ENCODE measurements at places on chromosomes 3 and 15.

GRCh38 chr3:132210476-132211346, 106.5 kb upstream of the ACP3 start:
- no peak for DNase-seq

GRCh38 chr15:99310745-99311144, 59.5 kb downstream of the LRRC28 start:
- DNase-seq: no peak

DNA sequence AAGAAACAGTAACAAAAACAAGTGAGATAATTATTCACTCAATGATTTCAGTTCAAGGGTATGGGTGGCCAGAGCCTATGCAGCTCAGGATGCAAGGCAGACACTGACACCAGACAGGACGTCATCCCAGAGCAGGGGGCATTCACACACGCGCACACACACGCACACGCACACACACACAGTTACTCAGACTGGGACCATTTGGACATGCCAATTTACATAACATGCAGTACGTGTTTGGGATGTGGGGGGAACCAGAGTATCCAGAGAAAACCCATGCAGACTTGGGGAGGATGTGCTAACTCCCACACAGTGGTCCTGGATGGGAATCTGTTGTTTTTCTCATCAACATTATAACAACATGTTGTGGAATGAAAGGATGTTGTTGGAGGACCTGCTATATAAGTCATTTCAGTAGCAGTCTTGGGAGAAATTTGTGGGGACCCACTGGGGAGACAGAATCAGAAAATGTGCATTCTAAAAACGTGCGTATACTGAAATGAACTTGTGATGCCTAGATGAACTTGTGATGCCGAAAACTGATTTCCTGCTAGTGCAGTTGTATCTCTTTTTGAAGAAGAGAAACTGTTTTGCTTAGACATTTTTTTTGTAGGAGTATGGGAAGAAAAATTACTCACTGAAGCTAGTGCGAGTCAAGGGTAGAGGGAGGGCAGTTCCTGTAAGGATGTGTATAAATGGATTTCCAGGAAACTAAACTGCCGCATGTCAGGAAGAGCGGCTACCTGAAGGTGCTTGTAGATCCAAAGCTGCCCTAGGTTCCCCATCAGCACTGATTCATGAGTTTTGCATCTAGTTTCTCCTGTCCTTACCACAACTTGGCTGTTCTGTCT, 25.2 kb downstream of the CD200 start:
- no peak for DNase-seq

- DNase-seq: no peak
These were observed 81.7 kb upstream of the TJP1 start for GRCh38 chr15:29903785-29904464.

- DNase-seq: no peak
These were observed 86.5 kb downstream of the ST6GAL1 start for GRCh38 chr3:187016639-187017345.

- no peak for DNase-seq
These were observed 67.6 kb downstream of the SSUH2 start for GRCh38 chr3:8576841-8577571.

- DNase-seq: no peak
These were observed 113.6 kb downstream of the CACNA2D3 start for GRCh38 chr3:54235998-54236397.

DNA sequence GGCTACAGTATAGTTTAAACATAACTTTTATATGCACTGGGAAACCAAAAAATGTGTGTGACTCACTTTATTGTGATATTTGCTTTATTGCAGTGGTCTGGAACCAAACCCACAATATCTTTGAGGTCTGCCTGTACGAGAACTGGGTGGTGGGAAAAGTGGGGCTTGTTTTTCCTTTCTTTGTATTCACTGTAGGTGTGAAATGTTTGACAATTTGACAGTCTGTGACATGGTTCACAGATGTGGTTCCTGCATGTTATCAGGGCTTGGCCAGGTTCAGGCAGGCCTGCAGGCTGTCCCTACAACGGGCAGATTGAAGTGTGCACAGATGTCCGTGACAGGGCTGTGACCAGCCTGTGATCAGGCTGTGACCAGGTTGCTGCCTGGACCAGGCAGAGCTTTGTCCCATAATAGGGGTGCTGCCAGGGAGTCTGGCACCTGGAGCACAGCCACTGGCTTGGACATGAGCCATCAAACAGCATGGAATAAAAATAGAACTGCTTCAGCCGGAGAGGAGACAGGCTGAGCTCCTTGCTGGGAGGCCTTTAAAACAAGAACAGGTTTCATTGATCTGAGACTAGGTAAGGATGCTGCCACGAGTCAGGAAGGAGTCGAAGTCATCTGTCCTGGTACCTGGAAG, 61.0 kb downstream of the KLF13 start:
- peak; percentile 18 for DNase-seq

DNA sequence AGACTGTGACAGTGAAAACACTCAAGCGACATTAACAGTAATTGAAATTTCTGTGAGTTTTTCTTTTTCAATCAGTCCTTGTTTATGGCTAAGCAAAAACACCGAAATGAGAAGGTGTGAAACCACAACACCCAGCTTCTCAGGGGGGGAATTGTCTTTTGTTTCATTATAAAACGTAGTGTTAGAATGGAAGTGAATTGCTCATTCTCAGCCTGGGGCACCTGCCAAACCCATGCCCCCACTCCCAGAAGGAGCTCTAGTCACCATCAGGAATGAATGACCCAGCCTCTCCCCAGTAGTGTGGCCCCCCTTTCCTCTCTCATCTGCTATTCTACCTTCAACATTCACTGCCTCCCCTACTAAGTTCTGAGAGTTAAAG, 185.8 kb upstream of the CFAP20DC start:
- DNase-seq: no peak

DNA sequence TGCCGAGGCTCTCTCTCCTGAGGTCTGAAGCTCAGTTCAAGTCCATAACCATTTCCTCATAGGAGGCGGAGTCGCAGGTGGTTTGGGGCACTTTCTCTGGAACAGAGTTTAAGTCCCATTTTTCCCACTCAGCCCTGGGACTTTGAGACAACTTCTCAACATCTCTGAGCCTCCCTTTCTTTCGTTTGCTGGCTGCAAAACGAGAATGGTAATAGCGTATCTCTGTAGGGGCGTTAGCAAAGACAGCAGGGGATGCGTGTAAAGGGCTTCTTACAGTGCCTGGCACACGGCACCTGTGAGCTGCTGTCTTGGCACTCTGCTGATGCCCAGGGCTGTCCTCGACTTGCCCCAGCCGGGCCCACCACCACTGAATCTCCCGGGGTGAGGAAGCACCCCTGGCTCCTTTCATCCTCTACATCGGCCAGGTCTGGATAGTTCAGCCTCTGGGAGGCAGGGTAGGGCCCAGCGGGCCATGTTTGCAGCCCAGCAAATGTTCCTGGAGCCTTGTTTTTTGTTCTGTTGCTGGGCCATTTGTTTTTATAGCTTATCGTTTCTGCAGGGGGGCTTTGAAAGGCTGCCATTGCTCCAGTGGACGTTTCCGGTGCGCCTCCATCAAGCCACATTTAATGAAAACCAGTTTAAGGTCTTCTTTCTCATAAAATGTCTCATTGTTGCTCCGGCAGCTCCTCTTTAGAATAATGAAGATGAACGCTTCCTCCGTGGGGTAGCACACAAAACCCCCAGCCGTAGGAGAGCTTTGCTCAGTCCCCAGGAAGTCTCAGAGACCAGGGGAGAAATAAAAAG, 60.0 kb upstream of the WNT5A start:
- no peak for DNase-seq

- no peak for DNase-seq
These were observed 29.4 kb upstream of the EIF4A2 start for GRCh38 chr3:186754006-186754405.
